ENCODE measurements at places on chromosomes 3 and 15.
A peak's percentile ranks its signal among the peaks of the same experiment; 100 is the strongest.

- DNase-seq, result no peak
Observed at GRCh38 chr15:99978426-99978825, 245.2 kb upstream of the LYSMD4 start.

DNA sequence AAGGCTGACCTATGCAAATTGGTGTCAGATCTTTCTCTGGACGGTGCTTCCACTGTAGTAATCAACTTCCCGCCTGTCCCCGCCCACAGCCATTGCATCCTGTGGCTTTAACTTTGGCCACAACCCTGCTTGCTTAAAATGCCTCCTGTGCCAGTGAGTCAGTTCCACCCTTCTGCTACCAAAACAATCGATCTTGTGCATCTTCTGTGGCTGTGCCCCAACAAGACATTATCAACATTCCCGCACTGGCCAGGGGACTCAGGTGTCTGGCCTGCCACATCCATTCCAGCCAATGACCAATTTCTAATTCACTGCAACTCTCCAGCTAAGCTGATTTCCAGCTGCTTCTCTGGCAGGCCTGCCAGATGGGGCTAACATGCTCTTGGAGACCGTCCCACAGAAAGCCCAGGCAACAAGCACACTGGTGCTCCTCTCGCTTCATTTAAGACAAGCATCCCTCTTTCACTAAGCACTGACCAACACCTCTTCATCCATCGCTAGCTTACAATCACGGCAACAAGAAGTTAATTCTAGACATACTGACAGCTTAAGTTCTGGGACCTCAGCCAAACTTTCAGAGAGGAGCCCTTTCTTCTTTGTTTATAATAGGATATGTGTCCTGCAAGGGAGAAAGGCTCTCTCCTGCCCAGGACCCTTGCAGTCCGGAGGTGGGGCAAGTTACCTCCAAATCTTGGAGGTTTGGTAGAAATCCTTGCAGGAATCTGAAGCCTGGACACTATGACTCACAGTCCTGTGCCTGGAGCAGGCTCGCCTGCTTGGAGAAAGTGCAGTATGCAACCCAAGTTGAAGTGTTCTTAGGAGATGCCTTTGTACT, 6.7 kb downstream of the CA12 start:
- peak; percentile 77 for DNase-seq

- DNase-seq, result no peak
Observed at GRCh38 chr3:71926262-71926600, 141.3 kb upstream of the PROK2 start.

- DNase-seq, result peak; percentile 100
Observed at GRCh38 chr15:75042730-75043508, 19.5 kb downstream of the PPCDC start.

DNA sequence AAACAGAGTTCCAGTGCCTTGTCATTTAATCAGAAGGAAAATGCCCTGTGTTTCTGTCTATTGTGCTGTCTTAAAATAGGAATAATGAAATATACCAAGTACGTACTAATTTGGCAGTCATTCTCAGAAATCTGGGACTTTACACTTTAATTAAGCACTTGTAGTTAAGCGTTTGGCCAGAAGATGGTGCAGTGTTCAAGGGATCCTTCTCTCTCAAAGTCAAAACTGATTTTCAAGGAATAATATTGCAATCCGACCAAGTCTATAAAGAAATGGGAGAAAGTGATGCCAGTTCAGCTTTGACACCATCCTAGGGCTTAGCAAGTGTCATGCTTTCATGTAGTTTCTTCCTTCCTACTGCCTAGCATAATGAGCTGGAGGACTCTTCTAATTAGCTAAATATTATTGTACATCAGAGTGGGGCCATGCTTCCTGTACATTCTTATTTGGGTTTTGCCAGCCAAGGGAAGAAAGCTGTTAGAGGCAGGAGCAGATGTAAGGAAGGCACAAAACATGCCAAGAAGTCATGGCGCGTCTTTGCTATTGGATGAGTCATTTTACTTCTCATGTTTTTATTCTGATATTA, 64.8 kb downstream of the SAMMSON start:
- peak; percentile 19 for DNase-seq

DNA sequence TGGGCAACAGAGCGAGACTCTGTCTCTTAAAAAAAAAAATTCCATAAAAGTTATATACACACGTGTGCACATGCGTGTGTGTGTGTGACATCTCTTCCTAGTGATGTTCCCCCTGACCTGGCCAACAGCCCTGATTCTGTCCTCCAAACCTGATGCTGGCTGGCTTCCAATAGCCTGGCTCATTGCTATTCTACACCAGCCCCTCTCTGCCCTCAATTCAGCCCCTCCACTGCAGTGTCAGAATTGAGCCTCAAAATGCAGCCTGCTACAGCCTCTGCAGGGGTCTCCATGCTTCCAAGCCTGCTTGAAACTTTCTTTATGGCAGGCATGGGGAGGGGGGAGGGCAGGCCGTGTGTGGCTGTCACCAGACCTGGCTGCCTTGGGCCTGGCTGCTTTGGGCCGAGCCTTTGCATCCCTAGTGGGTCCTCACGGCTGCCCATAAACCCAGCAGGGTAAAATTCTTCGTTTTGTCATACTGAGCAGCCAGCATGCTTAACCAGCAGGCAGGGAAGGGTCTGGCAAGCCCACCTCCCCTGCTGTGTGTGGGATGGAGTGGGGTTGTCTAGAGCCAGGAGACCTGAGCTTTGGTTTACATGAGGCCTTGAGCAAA, 22.7 kb upstream of the DOCK3 start:
- DNase-seq, result no peak

DNA sequence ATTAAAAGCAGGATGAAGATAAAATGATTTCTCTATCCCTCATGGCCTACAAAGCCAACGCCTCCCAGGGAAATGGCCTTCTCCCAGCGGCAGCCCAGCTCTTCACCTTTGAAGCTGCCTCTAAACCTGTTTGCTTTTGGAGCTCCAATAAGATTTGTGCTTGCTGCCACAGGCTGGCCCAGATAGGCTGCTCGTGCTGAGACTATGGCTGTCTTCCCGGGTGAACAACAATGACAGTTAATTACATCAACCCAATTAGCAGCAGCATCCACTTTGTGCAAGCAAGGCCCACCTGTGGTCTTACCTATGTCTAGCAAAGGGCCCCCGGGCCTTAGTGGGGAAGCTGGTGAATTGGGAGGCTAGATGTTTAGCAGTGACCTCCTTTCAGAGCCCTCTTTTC, 179.6 kb downstream of the P3H2 start:
- no peak for DNase-seq

DNA sequence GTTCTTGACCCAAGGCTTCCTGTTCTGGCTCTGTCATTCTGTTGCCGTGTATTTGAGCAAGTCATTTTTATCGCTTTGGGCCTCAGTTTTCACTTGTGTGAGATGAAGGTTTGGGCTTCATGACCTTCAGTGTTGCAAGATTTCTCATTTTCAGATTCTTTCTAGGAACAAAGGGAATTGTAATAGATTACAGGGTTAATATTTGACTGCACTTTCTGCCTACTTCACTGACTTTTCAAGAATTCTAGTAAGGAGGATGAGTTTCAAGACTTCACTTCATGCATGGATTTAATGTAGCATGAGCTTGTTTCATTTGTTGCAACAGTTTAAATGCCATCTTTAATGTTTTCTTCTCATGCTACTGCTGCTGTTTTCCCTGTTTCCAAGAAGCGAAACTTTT, 226.5 kb downstream of the NLGN1 start:
- no peak for DNase-seq

DNA sequence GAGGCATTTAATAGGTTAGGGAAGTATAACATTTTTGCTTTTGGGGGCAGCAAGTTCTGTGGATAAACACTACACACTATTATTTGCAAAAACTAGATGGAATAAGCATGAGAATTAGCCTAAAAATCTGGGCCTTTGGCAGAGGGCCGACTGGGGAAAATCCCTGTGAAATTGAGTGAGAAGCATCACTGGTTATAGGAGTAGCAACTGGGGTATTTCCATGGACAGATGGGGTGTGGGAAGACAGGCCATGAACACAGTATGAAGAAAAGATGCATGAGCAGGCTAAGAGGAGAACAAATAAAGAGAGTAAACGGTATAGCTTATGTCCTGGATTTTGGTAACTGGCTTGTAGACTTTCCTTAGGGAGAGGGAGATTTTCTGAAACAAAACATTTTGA, 32.9 kb upstream of the CSPG5 start:
- DNase-seq, result no peak

DNA sequence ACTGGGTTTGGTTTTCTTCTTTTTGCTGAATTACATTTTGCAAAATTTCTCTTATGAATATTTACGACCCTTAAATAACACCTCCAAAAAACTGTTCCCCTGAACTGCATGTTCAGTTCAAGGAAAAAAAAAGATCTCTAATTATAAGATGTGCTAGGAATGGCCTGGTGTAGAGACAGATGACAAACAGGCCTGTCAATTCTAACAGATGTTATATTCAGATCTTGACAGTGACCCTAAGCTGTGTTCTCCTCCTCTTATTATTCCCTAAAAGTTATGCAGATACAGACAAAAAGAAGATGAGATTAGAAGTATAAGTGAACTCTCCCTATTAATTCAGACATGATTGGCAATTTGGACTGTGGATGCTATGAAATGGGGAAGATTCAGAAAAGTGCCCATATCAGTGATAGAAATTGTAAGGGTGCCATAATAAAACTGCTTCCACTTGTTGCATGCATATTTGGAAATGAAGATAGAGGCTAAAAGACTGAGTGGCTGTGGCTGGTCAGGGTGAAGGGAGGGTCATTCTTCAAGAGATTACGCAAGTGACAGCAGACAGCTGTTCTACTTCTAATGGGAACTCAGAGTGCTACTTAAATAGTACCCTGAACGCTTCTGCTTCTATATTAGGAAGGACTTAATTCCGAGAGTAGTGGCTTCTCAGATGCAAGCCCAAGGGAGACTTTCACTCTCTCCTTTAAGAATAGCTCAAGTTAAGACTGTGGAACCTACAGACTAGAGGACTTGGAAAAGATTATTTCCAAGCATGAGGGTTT, 75.5 kb downstream of the ADAMTS9 start:
- peak; percentile 94 for DNase-seq

GRCh38 chr3:179463319-179463718, 12.0 kb upstream of the GNB4 start:
- DNase-seq, result peak; percentile 3

GRCh38 chr15:100711516-100712021, 109.2 kb downstream of the ASB7 start:
- DNase-seq, result no peak

- no peak for DNase-seq
Observed at GRCh38 chr3:1079662-1080061, 13.2 kb upstream of the CNTN6 start.

DNA sequence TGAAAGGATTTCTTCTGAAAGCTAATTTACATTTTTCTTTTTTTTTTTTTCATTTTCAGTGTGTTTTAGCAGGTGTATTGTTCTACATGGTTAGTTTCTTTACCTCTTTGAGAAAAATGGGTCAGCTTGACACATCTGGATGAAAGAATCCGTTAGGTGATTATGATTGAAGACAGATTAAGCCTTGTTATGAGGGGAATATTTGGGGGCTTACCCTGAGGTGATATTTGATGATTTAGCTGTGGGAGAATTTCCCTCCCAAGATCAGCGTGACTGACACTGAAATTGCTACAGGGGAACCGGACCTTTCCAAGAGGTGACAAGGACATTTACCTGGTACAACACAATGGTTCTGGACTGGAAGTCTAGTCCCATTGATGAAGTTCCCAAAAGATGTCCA, 147.5 kb downstream of the NFKBIZ start:
- no peak for DNase-seq

- no peak for DNase-seq
Observed at GRCh38 chr3:4225005-4225471, 78.1 kb upstream of the SETMAR start.

DNA sequence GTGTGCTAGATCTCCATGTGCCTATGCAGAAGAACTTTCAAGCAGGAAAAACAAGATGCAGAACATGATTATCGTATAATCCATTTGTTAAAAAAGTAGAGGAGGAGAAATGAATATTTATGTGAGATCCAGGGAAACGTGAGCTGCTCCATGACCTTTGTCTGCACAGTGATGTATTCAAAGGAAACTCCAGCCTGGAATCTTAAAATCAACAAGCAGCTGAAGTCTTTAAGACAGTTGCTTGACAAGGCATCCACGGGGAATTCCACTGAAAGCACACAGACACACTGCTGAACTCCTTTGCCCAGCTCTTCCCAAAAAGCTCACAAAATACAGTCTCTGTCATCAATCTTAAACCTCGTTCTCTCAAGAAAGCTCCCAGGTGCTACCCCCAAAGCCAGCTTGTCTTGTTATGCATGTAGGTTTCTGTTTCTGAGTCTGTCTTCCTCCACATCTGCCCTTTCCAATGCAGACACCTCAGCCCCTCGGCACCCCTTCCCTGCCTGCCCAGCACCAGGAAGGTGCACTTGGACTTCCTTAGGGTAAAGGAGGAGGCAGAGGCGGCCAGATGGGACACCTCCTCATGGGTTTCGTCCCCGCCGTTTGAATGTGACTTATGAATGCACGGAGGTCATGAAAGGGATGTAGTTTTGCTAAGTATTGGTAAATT, 28.7 kb downstream of the LRRK1 start:
- no peak for DNase-seq

DNA sequence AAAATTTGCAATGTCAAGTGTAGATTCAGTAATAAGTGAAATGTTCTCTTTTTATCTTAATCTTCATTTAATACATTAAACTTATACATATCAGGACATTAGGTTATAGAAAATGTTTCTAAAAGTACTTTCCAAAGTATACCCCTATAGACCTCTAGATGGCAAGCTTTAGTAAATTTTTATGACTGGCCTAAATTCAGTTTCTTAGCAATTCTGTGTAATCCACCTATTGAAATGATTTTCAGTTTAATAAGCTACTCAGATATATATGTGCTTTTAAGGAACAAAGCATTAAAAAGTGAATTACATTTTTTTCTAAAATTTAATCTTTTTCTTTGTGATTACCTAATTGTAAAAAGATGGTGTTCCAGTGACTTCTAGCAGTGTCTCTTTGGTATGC, 342.2 kb downstream of the GBE1 start:
- DNase-seq, result no peak

- no peak for DNase-seq
Observed at GRCh38 chr3:187012609-187013051, 82.3 kb downstream of the ST6GAL1 start.

GRCh38 chr15:25136119-25136518, 181.3 kb downstream of the SNRPN start:
- DNase-seq, result peak; percentile 6

- DNase-seq, result peak; percentile 89
Observed at GRCh38 chr3:167450195-167450594, 23.6 kb downstream of the SERPINI2 start.

DNA sequence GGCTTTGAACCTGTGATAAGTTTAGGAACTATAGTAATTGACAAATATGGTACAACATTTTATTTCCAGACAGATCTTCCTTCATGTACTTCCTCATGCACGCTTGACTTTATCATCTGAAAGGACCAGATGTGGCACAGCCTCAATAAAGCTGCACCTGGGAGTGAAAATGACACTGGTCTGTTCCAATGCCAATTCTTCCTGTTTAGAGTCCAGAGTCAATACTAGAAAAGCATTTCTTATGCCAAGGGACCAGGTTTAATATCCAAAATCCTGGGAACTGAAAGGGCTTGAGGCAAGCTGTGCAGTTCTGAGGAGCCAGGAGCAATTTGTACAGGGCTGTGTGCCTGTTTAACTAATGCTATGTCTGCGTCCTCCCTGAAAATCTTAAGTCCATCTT, 15.3 kb downstream of the DPH6 start:
- no peak for DNase-seq

- no peak for DNase-seq
Observed at GRCh38 chr3:8387571-8387970, 114.1 kb upstream of the LMCD1 start.
